ENCODE measurements at places on chromosomes 3 and 15.

DNA sequence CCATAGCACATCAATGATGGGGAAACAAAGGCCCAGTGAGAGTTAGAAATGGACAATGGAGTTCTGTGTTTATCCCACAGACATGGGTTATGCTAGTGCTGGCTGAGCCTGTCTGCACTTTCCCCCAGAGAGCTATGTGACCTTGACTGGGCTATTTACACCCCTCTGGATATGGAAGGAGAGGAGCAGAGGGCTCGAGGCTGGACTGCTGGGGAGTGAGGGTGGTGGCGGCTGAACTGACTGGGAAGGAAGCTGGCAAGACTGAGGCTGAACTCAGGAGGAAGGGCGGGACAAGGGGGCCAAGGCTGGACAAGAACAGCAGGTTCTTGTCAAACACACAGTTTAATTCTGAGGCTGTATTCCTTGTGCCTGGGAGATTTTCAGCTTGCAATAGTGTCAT lies 10.8 kb upstream of the INSYN1 start:
- DNase-seq: no peak

DNA sequence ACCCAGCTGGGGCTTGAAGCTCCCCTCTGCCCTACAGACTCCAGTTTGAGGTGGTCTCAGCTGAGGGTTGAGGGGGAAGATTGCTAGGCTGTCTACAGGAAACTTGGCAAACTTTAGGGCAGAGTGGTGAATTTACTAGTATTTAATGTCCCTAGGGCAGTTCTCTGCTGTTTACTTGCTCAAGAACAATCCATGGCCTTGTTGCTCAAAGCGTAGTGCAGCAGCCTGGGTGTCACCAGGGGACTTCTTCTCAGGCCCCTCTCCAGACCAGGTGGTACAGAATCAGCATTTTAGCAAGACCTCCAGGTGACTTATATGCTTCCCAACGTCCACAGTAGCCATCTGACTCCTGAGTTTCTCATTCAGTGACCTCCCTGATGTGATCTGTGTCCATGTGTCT lies 188.9 kb downstream of the NR1D2 start:
- DNase-seq: no peak

DNA sequence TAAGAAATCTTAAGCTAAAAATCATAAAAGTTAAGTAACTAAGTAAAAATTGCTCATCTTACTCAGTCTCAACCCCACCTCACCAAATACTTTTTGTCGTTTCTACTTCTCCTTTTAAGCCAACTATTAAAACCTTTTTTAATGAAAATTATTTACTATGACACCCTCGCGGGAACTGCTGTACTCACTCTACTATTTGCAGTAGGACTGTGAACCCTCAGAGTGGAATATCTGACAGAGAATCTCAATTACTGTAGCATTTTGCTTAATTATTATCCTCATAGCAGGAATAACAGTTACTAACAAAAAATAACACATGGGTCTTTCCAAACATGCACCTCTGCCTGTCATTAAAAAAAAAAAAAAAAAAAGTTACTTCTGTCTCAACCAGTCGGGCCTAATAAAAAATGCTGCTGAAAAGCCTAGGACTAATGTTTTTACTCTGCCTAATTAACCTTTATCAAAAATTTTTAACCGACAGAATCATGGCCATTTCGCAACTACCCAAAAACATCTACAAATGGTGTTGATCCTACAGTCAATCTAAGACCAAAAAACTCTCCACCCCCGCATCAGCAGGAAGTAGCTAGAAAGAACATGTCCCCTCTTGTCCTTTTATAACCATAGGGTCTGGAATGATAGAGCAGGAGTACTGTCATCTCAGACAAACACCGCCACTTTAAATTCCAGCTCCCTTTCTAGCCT lies 10.2 kb downstream of the ALDH1L1 start:
- DNase-seq: no peak

DNA sequence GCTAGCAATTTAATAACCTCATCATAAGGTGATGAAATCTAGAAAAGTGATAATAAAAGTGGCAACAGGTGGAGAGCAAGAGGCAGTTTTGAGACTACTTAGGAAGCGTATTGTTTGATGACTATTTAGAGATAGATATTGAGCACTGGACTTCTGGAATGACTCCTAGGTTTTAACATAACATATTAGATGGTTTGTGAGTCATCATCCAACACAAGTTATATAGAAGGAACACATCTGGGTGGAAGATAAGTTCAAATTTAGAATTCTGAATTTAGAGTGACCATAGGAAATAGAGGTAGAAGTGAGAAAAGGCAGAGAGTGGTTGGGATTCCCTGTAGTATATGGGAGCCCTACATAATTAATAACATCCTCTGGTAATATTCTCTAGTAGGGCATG lies 282.8 kb upstream of the ALCAM start:
- no peak for DNase-seq

- no peak for DNase-seq
These were observed 900 bp upstream of the GNB4 start for GRCh38 chr3:179452176-179452564.

- no peak for DNase-seq
These were observed 57.5 kb upstream of the GSK3B start for GRCh38 chr3:120151791-120152190.

DNA sequence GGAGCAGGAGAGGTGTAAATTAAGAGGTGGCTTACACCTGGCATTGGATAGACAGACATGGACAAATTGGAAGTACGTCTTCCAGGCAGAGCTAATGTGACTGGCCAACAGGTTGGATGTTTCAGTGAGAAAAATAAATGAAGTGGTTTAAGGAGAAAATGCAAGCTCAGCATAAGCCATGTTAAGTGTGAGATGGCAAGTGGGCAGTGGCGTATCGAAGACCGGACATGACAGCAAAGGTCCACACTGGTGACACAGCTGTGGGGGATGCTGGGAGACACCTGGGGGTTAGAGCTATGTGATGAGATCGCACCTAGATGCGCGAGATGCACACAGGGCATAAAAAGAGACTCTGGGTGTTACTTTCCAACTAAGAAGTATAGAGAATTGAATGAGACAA lies 3.7 kb upstream of the ATP10A start:
- DNase-seq: no peak

- DNase-seq: no peak
These were observed 75.2 kb downstream of the CHSY1 start for GRCh38 chr15:101176625-101177024.

DNA sequence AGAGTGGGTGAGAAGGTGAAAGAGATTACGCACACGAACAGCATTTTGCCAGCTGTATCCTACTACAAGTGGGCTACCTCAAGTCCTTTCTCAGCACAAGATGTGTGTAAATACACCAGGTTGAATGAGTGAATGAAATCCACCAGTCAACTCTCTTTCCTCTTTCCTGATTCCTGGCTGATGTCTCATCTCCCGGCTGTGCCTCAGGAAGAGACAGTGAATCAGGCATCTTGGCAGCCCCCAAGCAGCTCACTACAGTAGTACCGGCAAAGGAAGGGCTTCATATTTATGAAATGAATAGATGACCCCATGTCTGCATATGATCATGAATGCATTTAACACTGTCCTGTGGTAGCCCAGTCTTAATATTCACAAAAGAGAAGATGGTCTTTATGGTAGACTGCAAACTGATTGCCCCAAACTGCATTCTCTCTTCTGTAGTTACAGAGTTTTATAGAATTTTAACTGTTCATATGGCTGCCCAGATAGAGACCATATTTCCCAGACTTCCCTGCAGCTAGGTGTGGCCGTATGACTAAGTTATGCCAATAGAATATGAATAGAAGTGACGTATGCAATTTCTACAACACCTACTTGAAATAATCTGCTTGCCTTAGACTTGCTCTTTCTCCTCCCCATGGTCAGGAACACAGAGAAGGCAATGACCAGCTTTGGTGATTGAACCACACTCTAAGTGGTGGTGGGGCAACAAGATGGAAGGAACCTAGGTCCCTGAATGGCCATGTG lies 22.7 kb downstream of the MGLL start:
- DNase-seq: no peak

- DNase-seq: no peak
These were observed 37.2 kb downstream of the HMG20A start for GRCh38 chr15:77457905-77458265.

DNA sequence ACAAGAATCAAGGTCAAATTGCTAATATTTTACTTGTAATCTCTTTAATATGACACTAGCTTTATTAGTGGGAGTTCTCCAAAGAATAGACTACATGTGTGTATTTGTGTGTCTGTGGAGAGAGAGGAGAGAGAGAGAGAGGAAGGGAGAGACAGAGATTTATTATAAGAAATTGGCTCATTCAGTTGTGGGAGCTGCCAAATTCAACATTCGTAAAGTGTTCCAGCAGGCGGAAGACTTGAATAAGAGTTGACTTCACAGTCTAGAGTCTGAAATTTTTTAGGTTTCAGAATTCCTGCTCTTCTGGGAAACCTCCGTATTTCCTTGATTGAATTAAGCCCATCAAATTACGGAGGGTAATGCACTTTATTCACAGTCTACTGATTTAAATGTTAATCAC lies 4.7 kb upstream of the CLDN1 start:
- no peak for DNase-seq

GRCh38 chr15:66901336-66902100 lies 163.9 kb upstream of the SMAD3 start:
- DNase-seq: no peak

DNA sequence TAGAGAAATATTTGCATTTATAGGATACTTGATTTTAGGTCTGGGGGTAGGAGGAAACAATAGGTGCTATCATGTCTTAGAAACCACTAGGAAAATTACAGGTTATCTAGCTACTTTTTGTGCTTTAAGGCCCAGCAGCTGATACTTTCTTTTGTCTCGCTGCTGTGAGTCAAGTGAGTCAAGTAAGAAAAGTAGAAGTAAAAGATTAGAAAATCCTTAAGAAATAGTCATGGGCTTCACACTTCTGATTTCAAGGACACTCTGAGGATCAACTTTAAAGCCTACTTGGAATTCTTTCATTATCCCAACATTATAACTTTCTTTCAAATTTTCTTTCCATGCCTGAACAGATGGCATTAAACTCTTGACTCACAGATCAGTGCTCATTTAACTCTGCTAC lies 95.2 kb upstream of the RBMS3 start:
- DNase-seq: no peak

DNA sequence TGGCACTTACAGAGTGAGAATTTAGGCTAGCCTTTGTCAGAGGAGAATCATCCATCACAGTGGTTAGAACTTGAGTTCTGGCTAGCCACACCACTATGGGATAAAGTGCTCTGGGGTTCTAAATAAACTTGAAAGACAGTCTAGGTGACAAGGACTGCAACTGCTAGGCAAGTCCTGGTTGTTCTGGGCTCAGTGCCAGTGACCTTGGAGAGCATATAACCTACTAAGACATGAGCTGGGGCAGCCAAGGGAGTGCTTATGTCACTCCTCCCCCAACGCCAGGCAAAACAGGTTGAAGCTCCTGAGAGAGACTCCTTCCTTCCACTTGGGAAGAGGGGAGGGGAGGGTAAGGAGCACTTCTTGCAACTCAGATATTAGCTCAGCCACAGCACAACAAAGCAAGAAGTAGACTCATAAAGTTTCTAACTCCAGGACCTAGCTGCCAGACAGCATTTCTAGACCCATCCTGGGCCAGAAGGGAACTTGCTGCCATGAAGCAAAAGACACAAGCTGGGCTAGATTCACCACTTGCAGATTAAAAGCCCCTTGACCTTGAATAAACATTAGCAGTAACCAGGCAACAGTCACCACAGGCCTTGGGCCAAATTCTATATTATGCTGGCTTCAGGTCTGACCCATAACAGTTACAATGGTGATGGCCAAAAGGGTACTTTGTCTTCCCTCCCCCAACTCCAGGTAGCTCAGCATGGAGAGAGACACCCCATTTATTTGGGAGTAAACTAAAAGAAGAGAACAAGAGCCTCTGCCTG lies 963.7 kb downstream of the PLOD2 start:
- no peak for DNase-seq

DNA sequence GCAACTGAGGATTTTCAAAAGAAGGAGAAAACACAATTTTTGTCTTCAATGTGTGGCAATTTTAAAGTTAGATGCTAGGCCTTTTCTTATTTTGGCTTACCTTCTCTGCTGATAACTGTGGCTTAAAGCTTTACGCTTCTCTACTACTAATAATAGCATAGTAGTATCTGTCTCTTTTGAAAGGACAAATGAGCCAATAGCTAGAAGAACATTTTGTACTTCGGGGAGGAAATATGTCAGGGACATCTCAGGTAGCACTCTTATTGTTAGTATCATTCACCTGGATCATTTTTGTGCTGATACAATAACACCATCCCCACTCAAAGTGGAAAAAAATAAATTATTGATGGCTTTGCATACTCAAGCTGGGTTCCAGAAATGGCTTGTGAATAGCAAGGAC lies 586.1 kb upstream of the TBL1XR1 start:
- no peak for DNase-seq

- no peak for DNase-seq
These were observed 79.5 kb upstream of the POMGNT2 start for GRCh38 chr3:43185274-43185982.

DNA sequence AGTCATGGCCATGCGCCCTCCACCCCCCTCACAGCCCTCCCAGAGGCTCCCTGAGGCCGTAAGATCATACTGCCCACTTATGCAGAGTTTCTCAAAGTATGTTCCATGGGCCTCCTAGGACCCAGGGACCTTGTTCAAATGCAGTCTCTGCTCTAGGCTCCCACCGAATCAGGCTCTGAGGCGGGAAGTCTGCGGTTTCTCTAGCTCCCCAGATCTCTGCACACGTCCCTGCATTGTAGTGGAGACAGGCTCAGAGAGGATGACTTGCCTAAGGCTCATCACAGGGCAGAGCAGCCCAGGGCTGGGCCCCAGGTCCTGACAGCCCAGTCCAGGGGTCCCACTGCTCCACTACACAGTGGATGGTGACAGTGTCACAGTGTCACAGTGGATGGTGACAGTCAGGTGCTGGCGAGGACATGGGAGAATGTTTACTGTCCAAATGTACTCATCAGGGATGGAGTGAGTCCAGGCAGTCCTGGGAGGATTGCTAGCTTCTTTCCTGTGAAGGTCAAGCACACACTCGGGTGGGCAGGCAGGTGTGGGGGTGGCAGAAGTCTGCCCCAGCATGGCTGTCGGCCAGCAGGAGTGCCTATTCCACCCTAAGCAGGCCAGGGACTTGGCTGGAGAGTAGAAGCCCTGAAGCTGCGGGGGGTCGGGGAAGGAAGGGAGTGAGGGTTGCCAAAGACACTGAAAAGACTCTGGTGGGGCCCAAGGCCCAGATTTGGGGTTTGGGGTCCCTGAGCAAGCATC lies 12.4 kb downstream of the ANKRD63 start:
- no peak for DNase-seq

- peak; percentile 46 for DNase-seq
These were observed 14.0 kb downstream of the PBRM1 start for GRCh38 chr3:52671676-52672075.

DNA sequence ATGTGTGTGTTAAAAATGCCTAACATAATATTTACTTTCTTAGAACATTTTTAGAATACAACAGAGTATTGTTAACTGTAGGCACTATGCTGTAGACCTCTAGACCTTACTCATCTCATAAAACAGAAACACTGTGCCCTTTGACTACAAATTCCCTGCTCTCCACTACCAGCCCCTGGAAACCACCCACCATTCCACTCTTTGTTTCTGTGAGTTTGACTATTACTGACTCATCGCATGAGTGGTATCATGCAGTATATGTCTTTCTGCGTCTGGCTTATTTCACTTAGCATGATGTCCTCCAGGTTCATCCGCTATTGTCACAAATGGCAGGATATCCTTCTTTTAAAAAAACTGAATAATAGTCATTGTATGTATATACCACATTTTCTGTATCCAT lies 216.7 kb upstream of the CFAP20DC start:
- DNase-seq: no peak

All from activated CD4-positive, alpha-beta T cell treated with anti-CD3 and anti-CD28 coated beads, Interleukin-2, amount 50 U/mL, for 16 hours (primary cell).